PC-3 (cell line): ENCODE measurements at places on chromosomes 7 and 10. TPM values are rescaled to one million over a fixed set of nuclear protein-coding genes. Genes with fewer than 3 reads are reported as not detected.

DNA sequence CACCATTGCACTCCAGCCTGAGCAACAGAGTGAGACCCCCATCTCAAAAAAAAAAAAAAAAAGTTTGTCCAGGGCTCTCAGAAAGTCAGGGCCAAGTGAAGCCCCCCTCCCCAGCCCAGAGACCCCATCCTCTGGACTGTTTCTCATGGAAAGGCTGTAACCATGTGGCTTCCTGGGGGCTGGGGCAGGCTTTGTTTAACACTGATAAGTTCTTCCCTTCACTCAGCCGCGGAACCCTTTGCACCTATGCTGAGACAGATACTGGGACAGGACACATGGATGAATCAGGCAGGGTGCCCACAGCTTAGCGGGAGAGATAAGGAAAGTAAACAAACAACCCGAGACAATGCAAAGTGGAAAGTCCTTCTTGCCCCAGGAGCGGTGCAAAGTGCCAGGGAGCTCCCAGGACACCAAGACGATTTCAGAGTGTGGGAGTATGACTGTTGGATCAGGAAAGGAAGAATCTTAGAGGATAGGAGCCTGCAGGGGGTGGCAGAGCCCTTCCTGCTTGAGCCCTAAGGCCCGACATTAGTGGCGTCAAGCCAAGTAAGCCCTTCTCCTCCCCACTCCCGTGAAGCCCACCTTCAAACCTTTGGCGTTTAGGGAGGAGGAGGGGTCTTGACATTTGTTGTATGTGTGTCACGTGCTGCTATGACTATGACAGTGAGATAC lies 11.6 kb downstream of the MLXIPL start:
- H3K4me3 ChIP-seq: peak overlapping the region; percentile 30; the same call in 1 of the 2 replicates
- H3K27ac ChIP-seq: no peak overlapping the region
- H3K27me3 ChIP-seq: no peaks in the 10 kb centered on the region
- peak; percentile 62 for DNase-seq
- peaks cover 9% of the 10 kb centered on the region for H3K4me1 ChIP-seq

The SLC13A4 gene
- not detected in 2 replicates for total RNA-seq

DNA sequence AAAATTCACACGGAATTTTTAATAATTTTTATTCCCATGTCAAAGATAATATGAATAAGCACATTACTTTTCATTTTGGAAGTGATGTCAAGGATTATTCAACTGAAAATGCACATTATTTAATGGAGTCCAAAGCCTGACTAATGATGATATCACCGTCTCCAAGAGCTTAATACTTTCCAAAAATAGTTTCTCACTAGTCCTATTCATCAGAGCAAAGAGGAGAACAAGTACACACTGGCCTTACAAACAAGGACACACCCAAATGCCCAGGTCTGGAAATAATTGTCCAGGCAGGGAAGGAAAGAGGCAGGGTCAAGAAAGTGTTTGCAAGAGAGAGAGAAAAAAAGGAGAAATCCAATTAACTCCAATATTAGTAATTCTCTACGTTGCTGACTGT lies 216.8 kb upstream of the CCDC6 start:
- no peaks in the 10 kb centered on the region for H3K36me3 ChIP-seq
- H3K27me3 ChIP-seq: no peaks in the 10 kb centered on the region
- DNase-seq: peak; percentile 99
- H3K4me1 ChIP-seq: peaks cover 27% of the 10 kb centered on the region
- peak overlapping the region; percentile 23 for H3K4me3 ChIP-seq

DNA sequence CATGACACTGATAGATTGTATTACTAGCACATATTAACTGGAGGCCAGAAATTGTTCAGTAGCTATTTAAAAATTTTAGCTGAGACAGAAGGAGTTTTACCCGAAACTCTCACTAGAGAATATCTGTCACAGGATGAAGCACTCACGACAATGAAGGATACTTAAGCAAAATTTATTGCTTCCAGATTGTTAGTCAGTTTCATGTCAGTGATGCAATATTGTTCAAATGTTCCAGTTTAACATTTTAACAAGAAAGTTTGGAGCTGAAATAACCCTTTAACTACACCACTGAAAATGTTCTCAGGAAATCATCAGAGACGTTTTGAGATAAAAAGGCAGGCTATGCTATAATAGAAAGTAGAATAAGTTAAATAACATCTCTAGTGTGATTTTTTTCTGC lies 15.0 kb upstream of the CADPS2 start:
- 0 out of 2 replicates have a peak, but pooled peaks cover 8% of the 10 kb centered on the region for H3K4me1 ChIP-seq
- H3K4me3 ChIP-seq: no peak overlapping the region
- H3K27me3 ChIP-seq: no peaks in the 10 kb centered on the region
- no peak overlapping the region for H3K27ac ChIP-seq
- no peak for DNase-seq
- no peaks in the 10 kb centered on the region for H3K36me3 ChIP-seq

GRCh38 chr7:106216517-106216922 lies 68.3 kb downstream of the NAMPT start:
- H3K27ac ChIP-seq: peak overlapping the region; percentile 83
- H3K4me3 ChIP-seq: peak overlapping the region; percentile 56
- peak; percentile 99 for DNase-seq
- no peaks in the 10 kb centered on the region for H3K36me3 ChIP-seq
- H3K27me3 ChIP-seq: no peaks in the 10 kb centered on the region

The ORAI2 gene
- total RNA-seq: 20.8 and 21.5 TPM in 2 replicates

The INTS15 gene
- 22.7 and 23.5 TPM in 2 replicates for total RNA-seq

- no peaks in the 10 kb centered on the region for H3K36me3 ChIP-seq
- peaks cover 9% of the 10 kb centered on the region for H3K4me1 ChIP-seq
- peak overlapping the region; percentile 72 for H3K4me3 ChIP-seq
- H3K27ac ChIP-seq: no peak overlapping the region
- no peaks in the 10 kb centered on the region for H3K27me3 ChIP-seq
- no peak for DNase-seq
Observed at GRCh38 chr7:140230516-140230860, 53.7 kb upstream of the KDM7A start.

The CYP2C8 gene
- total RNA-seq: not detected in 2 replicates

GRCh38 chr10:116540814-116541213 lies 4.9 kb upstream of the PNLIP start:
- DNase-seq: no peak
- H3K4me1 ChIP-seq: peaks cover 9% of the 10 kb centered on the region; the same call in 1 of the 2 replicates
- no peaks in the 10 kb centered on the region for H3K36me3 ChIP-seq
- no peak overlapping the region for H3K4me3 ChIP-seq
- no peak overlapping the region for H3K27ac ChIP-seq

DNA sequence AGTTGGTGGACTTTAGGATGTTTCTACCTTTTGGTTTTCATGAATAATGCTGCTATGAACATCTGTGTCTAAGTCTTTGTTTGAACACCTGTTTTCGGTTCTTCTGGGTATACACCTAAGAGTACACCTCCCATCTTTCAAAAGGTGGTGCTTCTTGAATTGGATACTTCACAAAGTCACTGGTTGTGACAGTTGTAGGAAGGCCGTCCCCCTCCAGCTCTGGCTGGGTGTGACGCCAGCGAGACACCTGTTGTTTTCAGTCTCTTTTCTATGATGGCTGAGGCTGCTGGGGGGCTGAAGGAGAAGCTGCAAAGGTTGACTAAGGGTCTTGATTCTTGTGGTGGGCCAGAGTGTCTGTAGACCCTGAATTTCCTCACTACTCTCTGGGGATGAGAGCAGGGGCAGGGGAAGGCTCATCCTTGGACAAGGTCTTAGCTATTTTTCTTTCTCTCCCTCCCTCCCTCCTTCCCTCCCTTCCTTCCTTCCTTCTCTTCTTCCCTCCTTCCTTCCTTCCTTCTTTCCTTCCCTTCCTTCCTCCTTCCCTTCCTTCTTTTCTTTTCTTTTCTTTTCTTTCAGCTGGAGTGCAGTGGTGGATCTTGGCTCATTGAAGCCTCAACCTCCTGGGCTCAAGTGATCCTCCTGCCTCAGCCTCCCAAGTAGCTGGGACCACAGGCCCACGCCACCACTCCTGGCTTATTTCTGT lies 5.6 kb downstream of the NEURL1 start:
- peaks cover 2% of the 10 kb centered on the region for H3K4me1 ChIP-seq
- DNase-seq: no peak
- no peak overlapping the region for H3K4me3 ChIP-seq
- no peak overlapping the region for H3K27ac ChIP-seq
- no peaks in the 10 kb centered on the region for H3K36me3 ChIP-seq

DNA sequence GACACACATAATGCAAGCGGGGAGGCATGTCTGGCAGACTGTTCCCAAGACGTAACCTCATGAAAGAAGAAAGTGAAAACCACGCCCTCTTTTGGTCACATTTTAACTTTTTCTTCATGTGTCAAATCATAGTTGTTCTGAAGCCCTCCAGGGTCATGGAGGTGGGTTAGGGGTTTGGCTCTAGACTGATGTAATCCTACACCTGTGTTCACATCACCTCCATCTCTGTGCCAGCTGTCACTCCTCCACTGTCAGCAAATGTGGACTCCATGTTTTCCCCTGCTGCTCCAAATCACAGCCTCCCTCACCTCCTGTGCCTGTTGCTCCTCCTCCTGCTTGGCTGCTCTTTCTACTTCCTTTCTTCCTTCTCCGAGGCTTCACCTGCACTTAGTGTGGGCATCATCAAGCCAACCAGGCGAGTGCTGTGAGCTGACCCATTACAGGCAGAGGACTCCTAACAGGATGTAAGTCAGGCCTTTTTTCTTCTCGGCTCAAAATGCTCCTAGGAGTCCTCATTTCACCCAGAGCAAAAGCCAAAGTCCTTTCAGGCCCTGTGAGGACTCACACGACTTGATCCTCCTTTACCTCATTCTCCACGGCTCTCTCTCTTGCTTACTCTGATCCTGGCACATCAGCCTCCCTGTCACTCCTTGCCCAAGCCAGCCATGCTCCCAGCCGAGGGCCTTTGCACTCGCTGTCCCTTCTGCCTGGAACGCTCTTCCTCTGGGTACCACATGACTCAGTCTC lies 66.4 kb upstream of the IFRD1 start:
- H3K36me3 ChIP-seq: no peaks in the 10 kb centered on the region
- no peaks in the 10 kb centered on the region for H3K4me1 ChIP-seq
- H3K27me3 ChIP-seq: no peaks in the 10 kb centered on the region
- no peak overlapping the region for H3K27ac ChIP-seq

DNA sequence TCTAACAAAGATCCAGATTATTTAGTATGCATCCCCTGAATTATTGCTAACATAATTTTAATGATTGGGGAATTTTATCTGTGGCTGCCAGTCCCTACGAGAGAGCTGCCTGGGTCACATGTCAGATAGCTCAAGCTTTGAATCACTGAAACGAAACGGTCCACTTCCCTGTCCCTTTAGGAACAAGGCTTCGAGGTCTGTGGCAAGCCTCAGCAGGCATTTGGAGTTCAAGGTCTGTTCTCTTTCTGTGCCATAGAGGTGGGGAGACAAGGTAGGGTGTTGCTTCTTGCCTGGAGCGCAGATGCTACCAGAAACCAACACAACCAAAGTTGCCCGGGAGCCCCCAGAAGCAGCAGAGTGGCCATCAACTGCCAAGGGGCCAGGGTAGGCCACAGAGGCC lies 13.9 kb upstream of the SH2D4B start:
- no peak for DNase-seq
- H3K4me1 ChIP-seq: no peaks in the 10 kb centered on the region

DNA sequence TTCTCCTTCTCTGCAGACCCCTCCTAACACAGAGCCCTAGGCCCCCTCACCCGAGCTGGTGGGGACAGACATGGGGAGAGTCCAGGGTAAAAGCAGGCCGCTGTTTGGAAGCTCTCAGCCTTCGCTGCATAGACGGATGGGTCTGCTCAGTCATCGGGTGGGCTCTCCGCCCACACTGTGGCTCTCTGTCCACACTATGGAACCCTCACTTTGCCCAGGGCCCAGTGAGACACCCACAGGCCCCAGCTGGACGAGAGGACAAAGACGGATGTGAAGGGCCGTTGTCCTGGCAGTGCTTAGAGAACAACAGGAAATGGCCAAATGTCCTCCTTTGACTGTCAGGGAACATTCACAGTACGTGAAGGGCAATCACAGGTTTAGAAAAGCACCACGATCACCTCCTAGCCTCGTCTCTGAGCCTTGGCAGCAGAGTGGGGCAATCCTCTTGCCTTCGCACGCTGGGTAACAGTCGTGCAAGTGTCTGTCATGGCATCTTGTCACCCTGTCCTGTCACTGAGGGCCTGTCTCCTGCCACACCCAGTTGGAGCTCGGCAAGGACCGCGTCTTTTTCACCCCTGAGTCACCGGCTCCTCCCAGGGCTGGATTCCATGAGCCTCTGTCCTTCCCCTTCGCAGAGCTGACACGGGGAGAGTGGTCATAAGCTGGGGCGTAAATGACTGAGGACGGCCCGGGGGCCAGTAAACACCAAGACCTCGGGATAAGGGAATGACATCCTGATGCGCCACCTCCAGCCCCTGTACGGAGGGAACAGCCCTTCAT lies 80.6 kb downstream of the PRKAG2 start:
- H3K4me1 ChIP-seq: peaks cover 42% of the 10 kb centered on the region
- peak; percentile 90 for DNase-seq
- H3K4me3 ChIP-seq: peak overlapping the region; percentile 4; the same call in 1 of the 2 replicates
- no peaks in the 10 kb centered on the region for H3K27me3 ChIP-seq

The CHAT gene
- total RNA-seq: not detected in 2 replicates

The TYSND1 gene
- total RNA-seq: 78.2 and 87.3 TPM in 2 replicates

The POMZP3 gene
- total RNA-seq: 5.9 and 10.1 TPM in 2 replicates

The OR6V1 gene
- not detected in 2 replicates for total RNA-seq

DNA sequence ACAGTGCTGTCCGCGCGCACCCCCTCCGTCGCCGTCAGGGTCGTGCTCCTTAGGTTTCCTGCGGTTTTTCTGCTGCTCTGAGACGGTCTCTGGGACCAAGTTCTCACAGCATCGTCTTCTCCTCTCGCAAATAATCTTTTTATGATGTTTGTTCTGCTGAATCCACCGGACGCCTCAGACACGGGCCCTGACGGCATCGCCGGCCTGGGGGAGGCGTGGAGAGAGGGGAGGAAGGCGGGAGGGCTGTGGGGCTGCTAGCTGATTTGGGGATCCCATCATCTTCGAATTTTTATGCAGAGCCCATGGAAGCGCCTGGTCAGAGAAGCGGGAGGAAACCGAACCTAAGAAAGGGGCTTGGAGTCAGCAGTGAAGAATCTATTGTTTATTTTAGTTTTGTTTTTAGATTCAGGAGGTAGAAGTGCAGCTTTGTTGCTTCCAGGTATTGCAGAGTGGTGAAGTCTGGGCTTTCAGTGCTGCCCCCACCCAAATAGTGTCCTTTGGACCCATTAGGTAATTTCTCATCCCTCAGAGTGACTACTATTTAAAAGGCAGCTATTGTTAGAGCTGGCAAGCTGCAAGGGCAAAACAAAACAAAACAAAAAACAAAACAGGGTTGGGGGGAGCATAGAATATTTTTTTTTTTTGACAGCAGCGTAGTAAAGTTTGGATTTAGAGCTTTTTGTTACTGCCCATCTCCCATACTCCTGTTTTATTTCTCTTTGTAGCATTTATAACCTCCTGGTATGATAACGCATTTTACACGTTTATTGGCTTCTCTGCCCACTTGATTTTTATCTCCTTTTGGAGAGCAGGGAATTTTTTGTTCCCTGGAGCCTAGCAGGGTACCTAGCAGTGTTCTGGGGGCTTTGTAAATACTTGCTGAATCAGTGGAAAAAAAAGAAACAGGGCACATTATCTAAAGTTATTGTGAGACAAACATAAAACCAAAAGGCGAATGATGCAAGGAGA lies 92.6 kb downstream of the SPAG6 start:
- no peaks in the 10 kb centered on the region for H3K36me3 ChIP-seq
- peak overlapping the region; percentile 95 for H3K27ac ChIP-seq
- peaks cover 49% of the 10 kb centered on the region for H3K4me1 ChIP-seq
- peak; percentile 49 for DNase-seq
- no peaks in the 10 kb centered on the region for H3K27me3 ChIP-seq

The LLCFC1 gene
- not detected in 2 replicates for total RNA-seq

GRCh38 chr10:88270061-88270808 lies 312.9 kb downstream of the RNLS start:
- no peak overlapping the region for H3K4me3 ChIP-seq
- H3K36me3 ChIP-seq: no peaks in the 10 kb centered on the region
- H3K4me1 ChIP-seq: no peaks in the 10 kb centered on the region
- H3K27ac ChIP-seq: no peak overlapping the region
- H3K27me3 ChIP-seq: no peaks in the 10 kb centered on the region
- DNase-seq: no peak

The SPDYE2 gene
- not detected in 2 replicates for total RNA-seq

The MYOF gene
- total RNA-seq: 174 and 189 TPM in 2 replicates
